ENCODE measurements at places on chromosomes 6 and 20.
A peak's percentile ranks its signal among the peaks of the same experiment; 100 is the strongest.

DNA sequence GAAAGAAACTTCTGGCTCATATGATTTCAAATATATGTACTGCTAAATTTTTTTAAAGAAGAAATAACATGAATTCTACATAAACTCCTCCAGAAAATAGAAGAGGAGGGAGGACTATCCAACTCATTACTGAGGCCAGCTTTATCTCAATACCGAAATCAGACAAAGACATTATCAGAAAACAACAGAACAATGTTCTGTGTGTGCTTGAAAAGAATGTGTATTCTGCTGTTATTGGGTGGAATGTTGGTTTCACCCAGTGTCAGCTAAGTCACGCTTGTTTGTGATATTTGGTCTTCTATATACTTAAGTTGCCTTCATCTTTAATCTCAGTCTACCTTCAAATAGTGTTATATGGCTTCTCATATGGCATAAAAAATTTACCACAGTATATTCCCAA lies 18.6 kb upstream of the ELOVL2 start:
- no peak for DNase-seq

DNA sequence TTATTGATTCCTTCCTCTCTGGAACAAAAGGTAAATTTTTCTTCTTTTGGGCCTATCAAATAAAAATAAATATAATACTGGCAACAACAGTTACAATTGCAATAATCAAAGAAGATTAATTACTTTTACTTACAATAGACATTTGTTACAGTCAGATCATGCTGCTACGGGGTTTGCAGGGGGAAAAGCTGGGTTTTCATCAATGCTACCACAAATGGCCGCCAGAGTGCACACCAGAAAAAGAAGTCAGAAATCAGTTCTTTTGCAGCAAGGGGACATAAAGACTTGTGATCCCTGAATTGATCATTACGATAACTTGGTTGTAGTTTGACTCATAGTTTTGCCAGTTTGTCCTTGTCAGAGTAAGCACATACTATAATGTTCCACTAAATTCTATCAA lies 714.5 kb upstream of the EYS start:
- DNase-seq: no peak

- DNase-seq: no peak
These were observed 24.6 kb upstream of the ID4 start for GRCh38 chr6:19812512-19813119.

GRCh38 chr20:52035977-52036376 lies 155.6 kb downstream of the ZFP64 start:
- no peak for DNase-seq

GRCh38 chr20:59069026-59069425 lies 26.4 kb upstream of the PRELID3B start:
- no peak for DNase-seq

- DNase-seq: no peak
These were observed 169.5 kb downstream of the SLC24A3 start for GRCh38 chr20:19381947-19382346.

- DNase-seq: no peak
These were observed 61.4 kb downstream of the PHF20 start for GRCh38 chr20:35833241-35833640.

DNA sequence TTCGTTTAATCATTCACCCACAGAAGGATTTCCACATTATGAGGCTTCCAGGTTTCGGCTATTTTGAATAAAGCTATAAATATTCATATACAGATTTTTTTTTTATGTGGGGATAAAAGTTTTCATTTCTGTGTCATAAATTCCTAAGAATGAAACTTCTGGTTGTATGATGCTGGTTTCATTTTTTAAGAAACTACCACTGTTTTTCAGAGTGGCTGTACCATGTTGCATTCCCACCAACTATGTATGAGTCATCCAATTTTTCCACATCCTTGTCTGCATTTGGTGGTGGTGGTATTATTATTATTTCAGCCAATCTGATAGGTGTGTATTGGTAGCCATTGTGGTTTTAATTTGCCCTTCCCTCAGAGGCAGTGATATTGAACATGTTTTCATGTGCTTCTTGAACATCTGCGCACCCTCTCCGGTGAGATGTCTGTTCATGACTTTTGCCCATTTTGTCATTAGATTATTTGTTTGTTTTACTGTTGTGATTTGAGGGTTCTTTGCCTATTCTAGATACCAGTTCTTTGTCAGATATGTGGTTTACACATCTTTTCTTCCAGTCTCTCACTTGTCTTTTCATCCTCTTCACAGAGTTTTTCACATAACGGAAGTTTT lies 75.5 kb downstream of the DOK5 start:
- DNase-seq: no peak

GRCh38 chr6:132300323-132300949 lies 100.8 kb downstream of the MOXD1 start:
- DNase-seq: peak; percentile 11
